ENCODE measurements at places on chromosomes 7 and 10.

DNA sequence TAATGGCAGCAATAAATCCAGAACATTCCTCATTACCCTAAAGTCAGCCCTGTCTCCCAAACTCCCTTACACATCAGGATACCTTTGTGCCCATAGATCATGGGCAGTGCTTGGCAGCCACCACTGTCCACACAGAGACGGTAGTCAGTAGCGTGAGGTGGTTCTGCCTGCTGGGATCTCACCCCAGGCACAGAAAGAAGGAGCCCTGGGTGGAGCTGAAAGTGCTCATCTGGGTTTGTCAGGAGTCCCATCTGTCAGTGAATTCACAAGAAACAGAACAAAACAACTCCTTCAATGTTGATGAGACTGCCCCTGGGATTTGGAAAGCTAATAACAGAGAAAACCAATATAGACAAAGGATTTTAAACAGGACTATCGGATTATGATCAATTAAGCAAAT is 90.2 kb upstream of the PRSS58 start:
- no peak for DNase-seq

GRCh38 chr10:119776536-119776935 is 50.7 kb downstream of the INPP5F start:
- peak; percentile 50 for DNase-seq

DNA sequence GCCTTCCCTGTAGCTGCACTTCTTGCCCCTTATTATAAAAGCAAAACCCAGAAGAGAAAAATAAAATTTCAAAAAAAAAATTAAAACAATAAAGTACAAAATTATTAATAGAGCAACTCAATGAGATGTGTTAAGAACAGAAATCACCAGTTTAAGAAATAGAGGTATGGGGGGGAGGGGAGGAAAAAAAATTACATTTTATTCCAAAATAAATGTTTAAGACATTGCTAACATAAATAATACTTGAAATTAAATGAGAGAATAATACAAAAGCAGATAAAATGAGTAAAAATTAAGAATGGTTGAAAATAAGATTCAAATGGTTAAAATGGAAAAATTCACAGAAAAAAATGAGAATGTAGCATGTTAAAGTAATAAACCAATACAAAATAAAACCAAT is 3.1 kb downstream of the IFIT2 start:
- no peak for DNase-seq

DNA sequence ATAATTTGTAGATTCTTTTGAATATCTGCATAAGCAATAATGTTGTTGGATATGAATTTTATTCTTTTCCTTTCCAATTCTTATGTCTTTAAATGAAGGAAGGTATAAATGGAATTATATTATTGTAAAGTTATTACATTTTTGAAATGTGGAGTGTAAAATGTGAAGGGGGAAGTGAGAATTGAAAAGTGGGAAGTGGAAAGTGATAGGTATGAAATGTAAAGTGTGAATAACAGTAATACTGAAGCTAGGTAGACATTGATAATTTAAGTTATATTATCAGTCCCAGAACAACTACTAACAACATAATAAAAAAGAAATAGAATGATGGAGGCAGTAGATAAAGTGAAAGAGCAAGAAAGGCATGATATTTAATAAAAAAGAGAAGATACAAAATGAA is 39.7 kb upstream of the HYAL4 start:
- no peak for DNase-seq

DNA sequence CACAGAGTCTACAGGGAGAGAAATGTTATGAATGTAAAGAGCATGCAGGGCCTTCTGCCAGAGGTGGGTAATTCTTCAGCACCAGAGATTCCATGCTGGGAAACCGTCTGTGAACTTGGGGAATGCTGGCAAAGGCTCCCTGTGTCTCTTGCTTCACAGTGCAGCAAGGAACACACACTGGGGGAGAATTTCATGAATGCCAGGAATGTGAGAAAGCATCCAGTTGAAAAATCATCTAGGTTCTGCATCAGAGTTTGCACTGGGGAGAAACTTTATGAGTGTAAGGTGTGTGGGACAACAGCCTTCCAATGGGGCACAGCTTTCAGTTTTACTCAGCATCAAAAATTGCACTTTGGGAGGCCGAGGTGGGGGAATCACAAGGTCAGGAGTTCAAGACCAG is 224.3 kb upstream of the IGFBP3 start:
- DNase-seq = no peak

DNA sequence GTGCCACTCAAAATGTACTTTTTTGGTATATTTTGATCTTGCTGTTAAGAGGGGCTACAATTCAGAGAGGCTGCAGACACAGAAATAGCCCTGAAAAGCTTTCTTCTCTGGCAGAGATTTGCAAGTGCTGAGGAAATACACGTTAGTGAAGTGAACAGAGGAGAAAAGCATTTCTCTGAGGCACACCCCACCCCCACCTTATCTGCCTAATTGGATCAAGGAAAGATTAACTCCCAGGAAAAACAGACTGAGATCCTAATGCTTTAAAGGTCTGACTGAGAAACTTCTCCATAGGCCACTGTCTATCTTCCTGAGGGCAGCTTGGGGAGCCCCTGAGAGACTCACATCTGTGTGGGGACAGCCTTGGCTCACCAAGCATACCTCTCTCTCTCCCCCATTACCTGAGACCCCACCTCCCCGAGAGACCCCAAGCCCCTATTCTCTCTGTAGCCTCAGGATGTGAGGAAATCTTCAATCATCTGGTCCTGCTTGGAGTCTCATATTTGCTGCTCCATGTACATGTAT is 14.8 kb upstream of the AKR1C3 start:
- DNase-seq = no peak

- no peak for DNase-seq
Measured at GRCh38 chr10:129766611-129767550, 197.2 kb downstream of the EBF3 start.

GRCh38 chr10:10919976-10920375 is 97.7 kb upstream of the CELF2 start:
- DNase-seq = no peak

- DNase-seq = no peak
Measured at GRCh38 chr10:58836991-58837575, 324.4 kb downstream of the BICC1 start.

DNA sequence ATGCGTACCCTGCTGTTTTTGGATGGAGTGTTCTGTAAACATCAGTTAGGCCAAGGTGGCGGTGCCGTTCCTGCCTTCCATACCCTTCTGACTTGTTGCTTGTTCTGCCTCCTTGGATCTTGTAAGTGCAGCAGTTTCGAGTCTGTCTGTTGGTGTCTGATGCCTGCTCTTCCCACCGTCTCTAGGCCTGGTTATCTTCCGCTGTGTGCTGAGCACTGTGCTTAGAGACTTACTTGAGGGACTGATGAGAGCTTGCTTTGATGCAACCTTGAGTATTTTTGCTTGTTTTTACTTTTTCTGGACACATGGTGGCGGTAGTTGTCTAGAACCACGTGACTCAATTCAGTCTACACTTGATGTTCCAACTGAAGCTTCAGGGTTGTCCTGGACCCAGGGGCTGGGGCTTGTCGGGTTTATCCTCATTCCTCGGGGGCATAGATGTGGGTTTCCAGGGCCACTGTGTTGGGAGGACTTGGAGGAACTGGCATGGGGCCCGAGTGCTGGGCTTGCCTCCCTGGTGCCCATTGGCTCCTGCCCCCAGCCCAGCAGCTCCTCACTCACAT is 14.4 kb upstream of the SPRN start:
- peak; percentile 37 for DNase-seq

DNA sequence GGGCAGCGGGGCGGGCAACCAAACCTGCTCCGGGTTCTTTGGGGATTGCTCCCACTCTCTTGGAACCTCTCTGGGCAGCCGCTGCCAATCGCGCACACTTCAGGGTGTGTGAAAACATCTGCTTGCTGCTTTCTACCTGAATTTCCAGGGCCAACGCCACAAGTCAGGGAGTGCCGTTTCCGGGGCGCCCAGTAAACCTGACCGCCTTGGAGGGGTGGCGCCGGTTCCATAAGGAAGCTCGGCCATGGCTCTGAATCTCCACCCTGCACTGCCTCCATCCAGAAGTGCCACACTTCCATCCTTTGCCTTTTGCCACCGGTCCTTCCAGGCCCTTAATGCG is 679 bp upstream of the AFAP1L2 start:
- no peak for DNase-seq

- no peak for DNase-seq
Measured at GRCh38 chr7:37706804-37707203, 23.2 kb downstream of the GPR141 start.

GRCh38 chr7:106915873-106916272 is 50.8 kb downstream of the PIK3CG start:
- DNase-seq = no peak

- DNase-seq = peak; percentile 89
Measured at GRCh38 chr7:106731187-106731586, 70.2 kb upstream of the CCDC71L start.

GRCh38 chr10:36492590-36493515 is 632.5 kb upstream of the ANKRD30A start:
- peak; percentile 89 for DNase-seq

DNA sequence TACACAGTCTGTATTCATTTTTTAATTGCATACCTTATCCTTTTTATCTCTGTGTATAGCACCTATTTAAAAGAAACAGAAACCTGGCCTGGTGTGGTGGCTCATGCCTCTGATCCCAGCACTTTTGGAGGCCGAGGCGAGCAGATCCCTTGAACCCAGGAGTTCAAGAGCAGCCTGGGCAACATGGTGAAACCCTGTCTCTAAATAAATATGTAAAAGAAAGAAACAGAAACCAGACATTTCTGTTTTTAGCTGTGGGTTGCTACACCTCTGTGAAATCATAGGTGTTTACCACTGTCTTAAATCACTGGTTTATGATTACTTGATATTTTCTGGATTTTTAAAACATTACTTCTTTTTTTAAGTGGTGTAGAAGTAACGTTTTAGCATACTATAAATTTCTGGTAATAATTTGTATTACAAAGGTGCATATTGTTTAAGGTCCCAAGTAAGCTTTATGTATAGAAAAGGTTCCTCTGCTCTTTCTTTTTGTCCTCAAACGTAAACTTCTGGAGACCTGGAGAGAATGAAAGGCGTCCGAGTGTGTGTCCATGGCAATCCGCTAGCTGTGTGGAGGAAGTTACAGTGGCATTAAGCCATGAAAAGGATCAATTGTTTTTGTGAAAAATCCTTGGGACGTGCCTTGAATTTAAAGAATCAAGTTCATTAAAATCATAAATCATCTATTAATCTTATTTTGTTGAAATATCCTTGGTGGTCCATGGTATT is 41.1 kb downstream of the PTPRZ1 start:
- DNase-seq = no peak

- DNase-seq = no peak
Measured at GRCh38 chr7:6262221-6262620, 10.2 kb downstream of the CYTH3 start.

DNA sequence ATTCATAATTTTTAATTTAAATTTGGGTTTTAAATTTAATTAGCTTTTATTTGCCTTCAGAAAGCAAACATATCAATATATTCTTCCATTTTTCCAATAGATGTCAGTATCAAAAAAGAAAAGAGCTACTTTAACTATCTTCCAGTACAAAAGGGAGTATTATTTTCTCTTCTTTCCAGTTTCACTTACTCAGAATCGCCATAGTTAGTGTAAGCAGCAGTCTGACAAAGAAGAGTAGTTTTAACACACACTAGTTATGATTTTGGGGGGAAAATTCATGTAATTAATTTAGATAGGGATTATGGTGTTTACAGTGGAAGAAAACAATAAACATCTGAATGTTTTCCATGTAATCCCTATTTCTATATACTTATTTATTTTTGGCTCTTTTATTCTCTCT is 272.6 kb upstream of the DGKB start:
- DNase-seq = no peak

GRCh38 chr10:98423691-98424120 is 8.7 kb upstream of the PYROXD2 start:
- DNase-seq = no peak

GRCh38 chr7:73363225-73364005 is 35.5 kb downstream of the FKBP6 start:
- no peak for DNase-seq

- DNase-seq = no peak
Measured at GRCh38 chr7:99624484-99624883, 7.7 kb downstream of the ZSCAN25 start.

Measured in lung microvascular endothelial cell (primary cell).